PC-3 (cell line): ENCODE measurements at places on chromosomes 3 and 15. TPM values are rescaled to one million over a fixed set of nuclear protein-coding genes. Genes with fewer than 3 reads are reported as not detected.

GRCh38 chr3:134796281-134797056, 1.4 kb downstream of the EPHB1 start:
- DNase-seq, result peak; percentile 1

ZDHHC19 gene
- total RNA-seq, result not detected in 2 replicates

ALG1L2 gene
- not detected in 2 replicates for total RNA-seq

P2RY13 gene
- total RNA-seq, result not detected in 2 replicates

- DNase-seq, result no peak
Measured at GRCh38 chr15:73754461-73754860, 1.3 kb upstream of the INSYN1 start.

DNA sequence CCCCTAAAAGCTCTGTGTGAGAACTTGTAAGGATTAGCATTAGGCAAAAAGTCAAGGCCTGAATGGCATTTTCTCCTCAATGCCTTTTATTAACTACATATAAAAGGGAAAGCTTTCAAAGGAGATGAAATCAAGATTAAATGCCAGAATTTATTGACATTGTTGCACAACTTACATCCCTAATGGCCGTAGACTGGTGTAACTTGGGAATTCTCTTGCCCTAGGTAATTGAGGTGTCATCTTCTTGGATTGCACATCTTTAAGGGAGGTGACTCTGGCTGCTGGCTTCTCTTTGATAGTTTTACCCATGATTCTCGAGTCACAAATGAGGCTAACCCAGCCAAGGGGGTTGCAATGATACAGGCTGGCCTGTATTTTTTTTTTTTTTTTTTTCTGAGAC, 249.1 kb downstream of the TBL1XR1 start:
- DNase-seq, result no peak

- peak; percentile 89 for DNase-seq
Measured at GRCh38 chr3:86029590-86029989, 961.4 kb downstream of the VGLL3 start.

FBXW12 gene
- not detected in 2 replicates for total RNA-seq

DNA sequence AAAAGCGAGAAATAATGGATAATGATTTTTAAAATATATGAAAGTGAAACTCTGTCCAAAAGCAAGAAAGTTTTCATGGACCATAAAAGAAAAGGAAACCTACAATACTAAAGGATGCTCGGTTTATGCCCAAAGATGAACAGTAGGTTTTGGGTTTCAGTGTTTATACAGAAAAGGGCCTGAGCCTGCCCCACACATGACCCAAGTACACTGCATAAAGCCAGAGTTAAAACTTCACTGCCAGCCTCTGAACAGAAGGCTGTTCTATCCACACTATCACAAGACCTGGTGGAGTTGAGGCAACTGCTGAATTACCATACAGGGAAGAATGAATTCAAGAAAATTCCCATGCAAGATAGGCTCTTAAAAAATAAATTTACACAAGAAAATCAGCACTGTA, 165.2 kb downstream of the MECOM start:
- DNase-seq, result peak; percentile 6

- DNase-seq, result no peak
Measured at GRCh38 chr3:181050738-181051137, 61.2 kb upstream of the DNAJC19 start.

DNA sequence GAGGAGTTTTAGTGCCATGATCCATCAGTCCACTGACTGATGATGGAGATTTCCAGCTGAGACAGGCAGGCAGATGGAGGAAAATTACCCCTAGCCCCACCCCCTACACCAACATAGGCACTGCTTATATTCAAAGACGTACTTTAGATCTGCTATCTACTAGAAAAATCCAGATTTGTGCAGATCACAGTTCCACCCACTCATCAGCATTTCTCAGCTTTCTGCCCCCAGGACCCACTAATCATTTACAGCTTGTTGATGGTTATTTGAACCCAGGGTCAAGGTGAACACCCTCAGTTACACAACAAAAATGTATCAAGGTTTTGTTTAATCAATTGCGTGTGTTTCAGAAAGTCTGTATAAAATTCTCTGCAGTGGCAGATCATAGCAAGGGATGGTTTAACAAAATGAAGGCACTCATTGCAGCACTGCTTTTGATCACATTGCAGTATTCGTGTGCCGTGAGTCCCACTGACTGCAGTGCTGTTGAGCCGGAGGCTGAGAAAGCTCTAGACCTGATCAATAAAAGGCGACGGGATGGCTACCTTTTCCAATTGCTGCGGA, at the start of gene HRG:
Gene HRG, plus strand, starts transcription at position 390 of the 564 bp plus-strand sequence. Its CDS starts 18 bp downstream, at position 408.
- DNase-seq, result no peak

SERINC4 gene
- total RNA-seq, result not detected in 2 replicates

CCDC54 gene
- total RNA-seq, result not detected in 2 replicates

GCSAM gene
- total RNA-seq, result not detected in 2 replicates

DNA sequence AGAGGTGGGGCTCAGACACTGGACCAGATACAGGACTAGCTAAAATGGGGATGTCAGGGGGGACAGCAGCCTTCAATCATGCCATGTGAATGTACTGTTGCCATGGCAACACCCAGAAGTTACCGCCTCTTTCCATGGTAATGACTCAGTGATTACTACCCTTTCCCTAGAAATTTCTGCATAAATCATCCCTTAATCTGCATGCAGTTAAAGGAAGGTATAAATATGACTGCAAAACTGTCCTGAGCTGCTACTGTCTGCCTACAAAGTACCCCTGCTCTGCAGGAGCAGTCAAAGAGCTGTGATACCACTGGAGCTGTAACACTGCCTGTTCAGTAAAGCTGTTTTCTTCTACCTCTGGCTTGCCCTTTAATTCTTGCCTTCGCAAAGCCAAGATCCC, 168.2 kb downstream of the PEAK1 start:
- DNase-seq, result peak; percentile 10

- DNase-seq, result no peak
Measured at GRCh38 chr3:43910750-43911149, 220.0 kb downstream of the ABHD5 start.

DNA sequence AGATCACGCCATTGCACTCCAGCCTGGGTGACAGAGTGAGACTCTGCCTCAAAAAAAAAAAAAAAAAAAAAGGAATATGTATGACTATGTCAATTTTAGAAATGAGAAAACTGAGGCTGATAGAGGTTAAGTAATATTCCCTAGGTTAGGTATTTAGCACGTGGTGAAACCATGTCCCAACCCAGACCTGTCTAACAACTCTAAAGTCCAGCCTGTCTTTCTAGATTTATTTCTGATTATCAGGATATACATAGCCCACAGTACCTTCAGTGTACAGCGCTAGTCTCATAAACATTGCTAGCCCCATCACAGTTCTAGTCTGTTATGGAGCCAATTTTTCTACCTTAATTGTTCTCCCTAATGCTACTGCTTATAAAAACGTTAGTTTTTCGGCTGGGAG, 88.4 kb upstream of the RAP2B start:
- DNase-seq, result no peak

DNA sequence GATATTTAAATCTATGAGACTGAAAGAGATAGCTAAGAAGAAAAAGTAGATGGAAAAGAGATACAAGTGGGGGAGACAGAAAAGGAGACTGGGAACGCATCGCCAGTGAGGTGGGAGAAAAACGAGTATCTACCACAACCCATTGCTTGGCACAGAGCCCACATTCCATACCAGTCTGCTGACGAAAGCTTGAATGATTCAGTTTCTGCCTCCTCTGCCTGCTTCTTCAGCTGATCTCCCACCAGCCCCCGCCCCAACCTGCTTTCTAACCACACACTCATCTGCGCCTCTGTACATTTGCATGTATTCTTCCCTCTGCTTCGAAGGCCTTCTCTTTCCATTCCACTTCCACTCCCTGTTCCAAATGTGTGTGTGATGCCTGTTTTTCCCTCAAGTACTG, 188.1 kb downstream of the USP13 start:
- peak; percentile 73 for DNase-seq

DNA sequence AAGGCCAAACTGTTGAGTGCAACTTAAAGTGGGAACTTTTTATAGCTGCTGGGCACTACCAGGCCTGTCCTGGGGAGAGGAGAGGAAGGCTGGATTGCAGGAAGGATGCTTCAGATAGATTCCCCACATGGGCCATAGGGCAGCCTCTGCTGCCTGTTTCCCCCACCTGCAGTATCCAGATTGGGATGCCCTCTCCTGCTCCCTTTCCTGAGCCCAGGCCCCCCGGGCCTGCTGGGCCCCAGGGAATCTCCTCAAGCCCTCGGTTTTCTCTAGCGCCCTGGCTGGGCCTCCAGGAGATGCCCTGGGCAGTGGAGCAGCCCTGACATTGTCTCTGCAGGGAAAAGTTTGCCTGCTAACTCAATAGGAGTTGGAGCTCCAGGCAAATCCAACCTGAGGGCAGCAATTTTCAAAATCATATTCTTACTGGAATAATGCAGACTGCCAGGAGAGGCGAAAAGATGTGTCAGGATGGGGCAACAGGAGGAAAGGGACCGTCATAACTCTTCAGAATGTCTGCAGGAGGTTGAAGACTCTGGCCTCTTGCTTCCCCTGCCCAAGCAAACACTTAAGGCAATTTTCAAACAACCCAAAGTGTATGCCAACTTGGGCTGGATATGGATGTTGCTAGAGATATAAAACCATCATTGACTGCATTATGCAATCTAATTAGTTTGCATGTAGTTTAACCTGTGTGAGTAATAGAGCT, 4.4 kb downstream of the NR2F2 start:
- DNase-seq, result peak; percentile 11

CTXN2 gene
- not detected in 2 replicates for total RNA-seq

DNA sequence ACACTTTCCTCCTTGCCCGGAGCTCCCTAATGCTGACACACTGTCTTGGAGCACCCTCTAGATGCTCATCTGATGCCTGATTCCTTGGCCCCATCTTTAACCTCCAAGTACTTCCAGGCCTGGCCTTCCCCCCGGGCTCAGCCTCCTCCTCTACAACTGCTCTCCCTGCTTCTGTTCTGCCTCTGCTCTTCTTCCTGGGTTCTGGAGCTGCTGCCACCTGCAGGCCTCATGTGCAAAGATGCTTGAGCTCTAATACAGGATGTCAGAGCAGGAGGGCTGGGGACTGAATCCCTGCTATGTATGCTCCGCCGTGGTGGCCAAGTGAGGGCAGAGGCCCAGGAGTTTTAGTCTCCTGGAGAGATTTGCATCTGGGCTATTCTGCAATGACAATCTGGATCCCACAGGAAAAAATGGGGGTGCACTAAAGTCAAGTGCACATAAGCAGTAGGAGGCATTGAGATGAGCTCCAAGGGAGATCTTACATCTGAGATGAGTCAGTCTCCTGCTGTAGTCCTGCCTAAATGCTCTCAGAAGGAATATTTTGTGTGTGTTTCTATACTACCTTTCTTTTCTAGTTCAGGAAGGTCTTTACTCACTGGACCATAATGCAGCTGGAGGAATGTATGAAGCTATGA, 296.3 kb downstream of the UACA start:
- DNase-seq, result peak; percentile 67
